ENCODE measurements at places on chromosomes 12 and 14.

- peak; percentile 69 for DNase-seq
Measured at GRCh38 chr12:89525305-89525823, 483 bp downstream of the POC1B start.

- DNase-seq: no peak
Measured at GRCh38 chr12:112656141-112656540, 135.4 kb upstream of the RPH3A start.

GRCh38 chr14:103073876-103074728, 9.9 kb upstream of the LBHD2 start:
- no peak for DNase-seq

- DNase-seq: no peak
Measured at GRCh38 chr12:116058574-116058973, 218.9 kb downstream of the MED13L start.

- no peak for DNase-seq
Measured at GRCh38 chr12:71158361-71158882, 623 bp upstream of the TSPAN8 start.

GRCh38 chr12:122793685-122794106, 19.3 kb downstream of the CCDC62 start:
- DNase-seq: peak; percentile 85

- no peak for DNase-seq
Measured at GRCh38 chr12:127178052-127178451, 1088.9 kb upstream of the TMEM132C start.

DNA sequence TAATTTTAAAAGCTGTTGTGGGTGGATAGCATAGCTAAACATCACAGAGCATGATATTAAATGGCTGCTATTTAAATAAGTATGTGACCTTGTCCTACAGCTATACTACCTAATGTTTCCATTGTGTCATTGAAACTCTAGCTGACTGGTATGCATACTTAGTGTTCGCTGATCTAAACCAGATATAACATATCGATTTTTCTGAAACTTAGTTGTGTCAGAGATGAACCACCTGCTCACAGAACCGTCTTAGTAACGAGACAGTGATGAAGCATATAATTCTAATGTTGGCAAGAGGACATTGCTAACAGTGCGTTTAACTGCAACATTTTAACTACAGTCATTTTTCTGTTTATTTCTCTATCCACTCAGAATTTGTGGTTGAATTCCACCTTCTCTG, 36.1 kb upstream of the NUAK1 start:
- peak; percentile 45 for DNase-seq

GRCh38 chr12:53768976-53769375, 17.2 kb upstream of the CISTR start:
- DNase-seq: no peak

DNA sequence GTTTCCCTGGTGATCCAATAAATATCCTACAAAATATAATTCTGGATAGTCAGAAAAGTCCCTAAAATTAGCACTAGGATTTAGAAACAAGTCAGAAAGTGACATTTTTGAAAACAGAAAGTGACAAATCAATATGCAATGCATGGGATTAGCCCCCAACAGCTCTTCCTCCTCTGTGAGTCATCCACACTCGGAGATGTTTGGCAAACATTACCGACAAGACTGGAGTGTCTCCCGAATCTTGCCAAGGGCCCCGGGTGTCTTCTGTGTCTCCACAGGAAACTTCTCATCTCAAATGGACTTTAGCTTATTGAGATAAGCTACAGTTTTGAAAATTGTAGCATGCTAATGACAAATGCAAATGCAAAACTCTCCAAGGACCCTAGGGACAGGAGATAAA, 398.9 kb upstream of the CCDC196 start:
- DNase-seq: peak; percentile 39

DNA sequence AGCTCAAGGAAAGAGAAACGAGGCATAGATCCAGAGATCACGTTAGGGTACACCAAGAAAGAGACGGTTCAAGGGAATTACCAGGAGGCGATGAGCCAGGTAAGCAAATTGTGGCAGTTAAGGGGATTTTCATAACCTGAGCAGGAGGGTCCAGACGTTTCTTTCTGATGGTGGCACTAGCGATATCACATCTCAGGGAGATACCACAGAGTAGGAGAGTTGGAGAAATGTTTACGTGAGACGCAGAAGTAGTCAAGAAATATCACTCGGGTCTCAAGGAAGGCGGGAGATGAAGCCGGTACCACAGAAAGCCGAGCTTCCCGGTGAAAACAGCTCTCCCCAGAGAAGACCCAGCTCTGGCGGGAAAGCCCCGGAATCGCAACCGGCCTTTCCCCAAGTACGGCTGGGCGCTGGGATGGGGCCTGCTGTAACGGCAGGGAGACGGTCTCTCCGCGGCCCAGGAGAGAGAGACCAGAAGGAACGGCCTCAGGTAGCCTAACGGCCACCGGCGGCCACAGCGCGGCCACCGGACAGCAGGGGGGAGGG, 485 bp downstream of the SENP1 start:
- DNase-seq: peak; percentile 63

GRCh38 chr12:6189028-6189427, 11.2 kb upstream of the CD9 start:
- no peak for DNase-seq

GRCh38 chr12:6430124-6430989, 14.4 kb upstream of the CD27 start:
- peak; percentile 97 for DNase-seq

- DNase-seq: no peak
Measured at GRCh38 chr12:51417826-51418225, 6.8 kb upstream of the SLC4A8 start.

DNA sequence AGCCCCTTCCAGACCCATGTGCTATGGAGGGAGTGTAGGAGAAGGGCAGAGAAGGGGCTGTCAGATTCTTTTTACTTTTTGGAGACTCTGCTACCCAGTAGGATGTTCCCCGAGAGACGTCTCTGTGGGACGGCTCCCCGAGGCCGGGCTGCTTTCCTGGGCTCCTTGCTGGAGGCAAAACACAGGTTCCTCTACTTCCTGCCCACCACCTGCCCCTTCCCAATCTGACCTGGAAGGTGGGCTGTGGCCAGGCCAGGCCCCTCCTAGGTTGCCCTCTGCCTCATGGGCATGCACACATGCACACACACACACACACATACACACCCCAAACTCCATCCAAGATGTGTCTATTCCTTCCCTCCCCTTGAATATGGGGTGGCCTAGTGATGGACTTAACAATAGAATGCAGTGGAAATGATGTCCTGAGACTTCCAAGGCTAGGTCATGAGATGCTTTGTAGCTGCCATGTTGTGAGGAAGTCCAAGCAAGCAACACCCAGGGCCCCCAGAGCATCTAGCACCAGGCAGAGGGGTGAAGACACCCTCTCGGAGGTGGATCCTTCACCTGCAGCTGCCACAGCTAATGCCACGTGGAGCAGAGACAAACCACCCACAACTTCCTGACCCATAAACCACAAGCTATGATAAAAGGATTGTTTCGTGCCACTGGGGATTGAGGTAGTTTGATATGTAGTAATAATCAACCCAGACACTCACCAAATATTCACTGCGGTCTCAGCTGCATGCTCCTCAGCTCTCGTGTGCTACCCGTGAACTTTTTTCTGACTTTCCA, 1.6 kb upstream of the ASB2 start:
- no peak for DNase-seq

DNA sequence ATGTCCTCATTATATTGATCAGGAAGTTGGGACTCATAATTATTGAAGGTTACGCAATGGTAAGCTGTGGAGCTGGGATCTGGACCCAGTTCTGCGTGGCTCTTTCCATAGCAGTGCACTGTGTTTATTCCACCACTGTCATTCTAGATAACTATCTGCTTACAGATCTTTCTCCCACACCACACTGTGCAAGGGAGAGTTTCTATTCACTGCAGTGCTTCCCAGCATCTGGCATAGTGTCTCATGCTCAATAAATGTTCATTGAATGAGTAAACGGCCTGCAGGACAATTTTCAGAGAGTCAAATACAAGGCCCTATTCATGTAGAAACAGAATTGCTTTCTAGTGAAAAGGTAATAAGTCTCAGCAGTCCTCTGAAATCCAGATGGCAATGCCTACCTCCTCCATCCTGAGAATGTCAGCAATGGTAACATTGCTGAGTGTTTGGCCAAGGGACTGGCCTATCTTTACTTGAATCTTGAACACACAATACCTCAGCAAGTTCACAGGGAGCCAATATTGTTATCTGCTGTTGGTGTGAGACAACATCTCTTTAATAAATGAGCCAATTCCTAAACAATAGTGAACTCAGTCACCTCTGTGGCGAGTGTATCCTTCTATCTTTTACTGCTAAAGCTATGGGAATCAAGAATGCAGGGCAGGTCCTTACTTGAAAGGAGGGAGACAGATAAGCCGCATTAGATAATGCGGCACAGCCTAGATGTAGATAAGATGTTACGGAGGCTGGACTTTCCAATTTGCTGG, 332.4 kb upstream of the PRICKLE1 start:
- peak; percentile 34 for DNase-seq

GRCh38 chr14:60654334-60654821, 5.1 kb upstream of the SIX1 start:
- DNase-seq: peak; percentile 92

- DNase-seq: peak; percentile 97
Measured at GRCh38 chr12:106136263-106136662, 2.5 kb downstream of the NUAK1 start.

GRCh38 chr12:117684471-117684870, 284.3 kb downstream of the KSR2 start:
- no peak for DNase-seq

DNA sequence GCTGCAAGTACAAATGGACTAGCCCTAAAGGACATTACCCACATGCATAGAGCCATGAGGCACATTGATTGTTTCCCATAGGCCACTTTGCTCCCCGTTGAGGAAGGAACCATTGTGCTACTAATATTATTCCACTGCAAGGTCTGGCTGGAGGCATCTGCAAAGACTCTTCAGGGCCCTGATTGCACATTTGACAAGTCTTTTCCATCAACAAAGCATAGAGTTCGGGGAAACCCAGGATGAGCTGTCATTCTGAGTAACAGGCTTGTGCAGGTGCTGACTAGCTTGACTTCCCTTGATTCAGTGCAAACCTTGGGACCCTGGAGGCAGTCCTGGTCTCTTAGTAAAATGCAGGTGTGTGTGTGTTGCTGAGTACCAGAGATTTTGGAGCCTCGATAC, 73.8 kb downstream of the SUSD6 start:
- no peak for DNase-seq

- no peak for DNase-seq
Measured at GRCh38 chr12:51726161-51726560, 122.4 kb downstream of the FIGNL2 start.

GRCh38 chr14:92382677-92383076, 59.7 kb downstream of the SLC24A4 start:
- peak; percentile 6 for DNase-seq

GRCh38 chr14:41403360-41403759, 203.3 kb upstream of the LRFN5 start:
- no peak for DNase-seq

DNA sequence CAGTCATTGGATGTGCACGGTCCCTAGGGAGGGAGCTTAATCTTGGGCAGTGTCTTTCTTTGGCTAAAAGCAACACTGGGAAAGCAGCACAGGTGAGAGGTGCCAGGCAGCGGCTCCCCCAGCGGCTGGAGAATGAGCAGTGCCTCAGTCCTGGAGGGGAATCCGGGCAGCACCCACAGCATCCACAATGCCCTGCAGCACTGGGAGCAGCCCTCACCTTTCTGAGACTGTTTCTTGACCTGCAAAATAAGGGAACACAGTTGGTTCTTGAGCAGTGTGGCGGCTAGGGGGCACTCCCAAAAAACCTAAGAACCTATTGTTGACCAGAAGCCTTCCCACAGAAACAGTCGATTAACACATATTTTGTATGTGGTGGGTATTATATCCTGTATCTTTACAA, 75.8 kb downstream of the SINHCAF start:
- DNase-seq: no peak

- no peak for DNase-seq
Measured at GRCh38 chr12:46609273-46609623, 216.5 kb downstream of the SLC38A4 start.

DNA sequence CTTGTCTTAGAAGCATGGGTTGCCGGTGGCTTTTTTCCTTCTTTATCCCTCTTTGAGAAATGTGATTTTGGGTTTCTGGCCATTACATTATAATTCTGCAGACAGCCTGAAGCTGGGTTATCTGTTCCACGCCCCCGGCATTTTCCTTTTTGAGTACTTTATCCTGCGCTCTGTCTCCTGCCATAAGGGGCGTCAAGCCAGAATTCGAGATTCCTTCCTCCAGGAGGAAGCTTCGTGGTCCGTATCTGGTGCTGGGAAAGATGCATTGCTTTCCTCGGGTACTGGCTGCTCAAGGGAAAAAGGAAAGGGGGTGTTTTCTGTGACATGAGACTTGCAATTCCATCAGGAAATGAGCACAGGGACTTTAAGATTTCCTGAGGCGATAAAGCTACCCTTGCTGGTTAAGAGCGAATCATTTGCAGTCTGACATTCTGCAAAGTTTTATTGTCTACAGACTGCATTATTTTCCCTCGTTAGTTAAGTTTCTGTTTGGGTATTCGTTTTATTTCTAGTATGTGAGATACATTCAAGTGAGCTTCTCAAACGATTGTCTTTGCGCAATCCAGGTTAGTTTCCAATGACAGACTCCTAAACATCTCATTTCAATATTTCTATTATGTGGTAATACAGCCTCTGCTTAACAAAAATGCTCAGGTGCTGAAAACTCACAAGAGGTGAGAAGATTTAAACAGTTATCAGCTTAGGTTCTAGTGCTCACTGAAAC, 694 bp downstream of the AKAP5 start:
- peak; percentile 81 for DNase-seq

- no peak for DNase-seq
Measured at GRCh38 chr12:1553987-1554982, 40.1 kb downstream of the FBXL14 start.

GRCh38 chr12:89664441-89664840, 44.2 kb downstream of the ATP2B1 start:
- DNase-seq: no peak

DNA sequence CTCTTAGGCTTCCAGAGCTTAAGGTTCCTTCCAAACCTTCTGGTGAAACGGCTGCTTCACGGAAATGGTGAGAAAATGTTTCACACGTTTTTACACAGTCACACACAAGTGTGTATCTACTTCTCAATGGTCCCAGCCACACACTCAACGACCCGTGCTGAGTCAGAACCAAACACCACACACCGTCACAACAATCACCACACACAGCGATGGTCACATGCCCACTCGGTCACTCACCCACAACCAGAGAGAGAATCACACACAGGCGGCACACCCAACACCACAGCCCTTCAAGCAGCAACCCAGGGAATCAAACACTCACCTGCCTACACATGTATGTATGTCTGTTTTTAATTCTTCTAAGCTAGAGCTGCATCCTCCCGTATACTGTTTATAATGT, 12.6 kb upstream of the PLEKHD1 start:
- DNase-seq: no peak

- DNase-seq: no peak
Measured at GRCh38 chr14:96917442-96917963, 120.3 kb downstream of the VRK1 start.

DNA sequence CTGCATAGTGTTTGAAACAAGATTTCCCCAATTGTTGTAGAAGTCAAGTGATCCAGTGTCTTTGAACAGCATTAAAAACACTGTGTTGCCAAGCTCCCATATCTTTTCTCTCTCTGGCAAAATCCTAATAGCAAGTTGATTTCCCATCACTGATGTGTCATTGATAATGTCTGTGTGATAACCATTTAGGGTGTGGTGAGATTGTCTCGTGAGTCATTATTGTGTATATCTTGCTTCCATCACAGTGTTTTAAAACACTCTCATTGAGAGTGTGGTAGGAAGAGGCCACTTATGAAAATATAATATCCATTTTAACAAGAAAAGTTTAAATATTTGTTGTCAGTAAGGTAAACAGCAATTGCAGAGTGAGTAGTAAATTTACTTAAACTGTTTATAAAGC, 74.7 kb downstream of the PRORP start:
- no peak for DNase-seq

- peak; percentile 90 for DNase-seq
Measured at GRCh38 chr12:64042911-64043310, 179.2 kb downstream of the KICS2 start.

Data from adipocyte (in vitro differentiated cells).